Activated CD4-positive, alpha-beta T cell treated with anti-CD3 and anti-CD28 coated beads, Interleukin-2, Interleukin-4, amounts not matched to agents 100 ng/mL and 50 ng/mL, durations not matched to agents 16 hours and 8 hours (primary cell): ENCODE measurements at places on chromosomes 6 and 20.

- DNase-seq: no peak
Measured at GRCh38 chr6:10395704-10396546, 18.9 kb downstream of the TFAP2A start.

- no peak for DNase-seq
Measured at GRCh38 chr20:50515471-50516106, 5.4 kb downstream of the PTPN1 start.

GRCh38 chr6:38504996-38505395 is 134.7 kb downstream of the BTBD9 start:
- no peak for DNase-seq

DNA sequence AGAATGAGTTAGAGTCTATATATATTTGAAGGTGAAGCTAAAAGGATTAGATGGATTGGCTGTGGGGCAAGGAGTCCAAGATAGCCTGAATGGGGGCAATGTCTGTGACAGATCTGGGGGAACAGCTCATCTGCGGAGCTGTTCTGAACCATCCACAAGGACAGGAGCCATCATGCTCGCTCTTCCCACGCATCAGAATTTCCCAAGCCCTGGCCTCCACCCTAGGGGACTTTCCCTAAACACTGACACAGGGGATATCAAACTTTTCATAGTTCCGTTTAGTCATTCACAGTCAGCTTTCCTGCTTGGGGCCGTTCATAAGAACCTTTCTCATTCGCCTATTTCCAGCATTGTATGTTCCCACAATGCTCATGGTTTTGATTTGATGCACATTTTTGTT is 37.6 kb upstream of the CCN6 start:
- peak; percentile 42 for DNase-seq

DNA sequence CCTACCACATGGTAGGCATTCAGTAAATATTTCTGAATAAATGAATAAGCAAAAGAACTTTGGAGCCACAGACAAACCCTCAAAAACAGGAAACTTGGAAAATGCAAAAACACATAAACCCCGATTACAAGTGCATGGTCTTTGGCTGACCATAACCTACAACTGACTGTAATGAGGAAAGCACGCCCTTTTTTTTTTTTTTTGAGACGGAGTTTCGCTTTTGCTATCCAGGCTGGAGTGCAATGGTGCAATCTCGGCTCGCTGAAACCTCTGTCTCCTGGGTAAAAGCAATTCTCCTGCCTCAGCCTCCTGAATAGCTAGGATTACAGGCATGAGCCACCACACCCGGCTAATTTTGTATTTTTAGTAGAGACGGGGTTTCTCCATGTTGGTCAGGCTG is 11.9 kb upstream of the LATS1 start:
- no peak for DNase-seq

DNA sequence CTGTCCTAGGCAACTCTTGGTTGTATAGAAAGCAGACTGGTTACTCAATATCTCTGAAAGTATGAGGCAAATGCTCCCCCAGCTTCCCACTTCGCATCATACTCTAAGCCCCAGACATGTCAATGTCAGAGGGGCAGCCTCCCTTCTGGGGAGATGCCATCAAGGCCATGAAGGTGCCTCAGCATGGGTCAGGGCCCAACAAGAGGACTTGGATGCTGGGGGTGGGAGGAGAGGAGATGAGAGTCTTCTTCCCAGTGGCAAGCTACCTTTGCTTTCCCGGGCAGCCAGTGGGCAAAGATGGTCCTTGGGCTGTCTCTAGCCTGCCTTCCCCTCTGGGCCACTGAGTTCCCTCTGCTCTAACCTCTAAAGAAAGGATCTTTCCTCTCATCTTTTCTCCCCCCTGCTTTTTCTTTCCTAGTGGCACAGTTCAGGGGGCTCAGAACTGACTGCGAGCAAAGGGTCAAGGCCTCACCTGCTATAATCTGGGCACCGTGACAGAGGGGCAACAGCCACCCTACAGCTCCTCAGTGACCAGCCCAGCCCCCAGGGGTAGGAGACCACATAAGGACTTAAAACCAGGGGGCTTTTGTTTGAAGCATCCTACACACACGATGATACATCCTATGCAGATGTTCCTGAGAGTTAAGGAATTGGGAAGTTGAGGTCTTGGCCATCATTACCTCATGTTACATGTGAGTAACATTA is 26.2 kb downstream of the MOCS1 start:
- no peak for DNase-seq

DNA sequence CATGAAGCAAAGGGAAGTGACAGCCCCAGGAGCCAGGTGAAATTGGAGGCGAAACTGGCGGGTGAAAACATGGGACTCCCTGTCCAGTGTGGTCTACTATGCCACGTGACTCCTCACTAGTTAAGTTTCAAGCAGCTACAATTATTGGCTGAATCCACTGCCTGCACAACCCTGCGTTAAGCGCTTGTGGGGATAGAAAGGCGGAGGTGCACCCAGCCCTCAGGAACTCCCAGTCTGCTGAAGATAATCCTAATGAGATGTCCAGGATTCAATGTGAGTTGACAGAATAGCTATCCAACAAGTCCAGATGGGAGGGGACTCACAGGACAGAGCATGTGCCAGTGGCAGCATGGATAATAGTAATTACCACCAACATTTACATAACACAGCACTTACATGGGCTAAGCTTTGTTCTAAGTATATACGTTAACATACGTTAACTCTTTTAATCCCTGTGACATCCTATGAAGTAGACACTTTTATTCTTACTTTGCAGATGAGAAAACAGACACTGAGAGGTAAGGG is 1.8 kb downstream of the MOCS1 start:
- DNase-seq: no peak

DNA sequence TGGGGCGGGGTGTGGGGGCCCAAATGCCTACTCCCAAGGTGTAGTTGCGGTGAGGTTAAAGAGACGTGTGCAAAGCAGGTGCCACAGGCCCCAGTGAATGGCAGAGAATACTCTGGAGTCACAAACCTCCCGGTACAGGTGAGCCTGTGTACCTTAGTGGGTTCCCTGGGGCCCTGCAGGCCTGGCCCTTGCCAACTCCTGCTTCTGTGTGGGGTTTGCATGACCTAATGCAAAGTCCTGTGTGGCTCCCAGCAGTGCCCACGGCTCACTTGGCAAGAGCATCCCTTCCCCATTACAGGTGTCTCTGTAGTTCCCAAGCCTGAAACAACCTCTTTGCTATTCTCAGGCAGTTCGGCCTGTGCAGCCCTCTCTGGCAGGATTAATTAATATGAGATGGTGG is 17.5 kb downstream of the SPDEF start:
- DNase-seq: no peak

DNA sequence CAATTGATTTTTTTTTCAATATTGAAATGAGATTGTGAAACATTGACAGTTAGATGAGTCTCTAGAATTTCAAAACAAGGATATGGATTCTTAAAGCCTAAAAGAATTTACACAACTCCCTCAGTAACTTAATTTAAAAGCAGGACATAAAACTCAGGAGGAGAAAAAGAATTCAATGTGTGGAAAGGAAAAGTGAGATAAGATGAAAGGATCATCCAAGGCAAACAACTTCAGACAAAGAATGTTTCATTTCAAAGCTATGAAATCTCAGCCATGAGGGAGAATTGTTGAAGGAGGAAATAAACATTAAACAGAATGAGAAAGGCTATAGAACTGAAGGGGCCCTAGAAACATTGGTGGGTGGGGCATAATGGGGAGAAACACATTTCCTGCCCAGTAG is 191.7 kb upstream of the NOX3 start:
- DNase-seq: no peak

DNA sequence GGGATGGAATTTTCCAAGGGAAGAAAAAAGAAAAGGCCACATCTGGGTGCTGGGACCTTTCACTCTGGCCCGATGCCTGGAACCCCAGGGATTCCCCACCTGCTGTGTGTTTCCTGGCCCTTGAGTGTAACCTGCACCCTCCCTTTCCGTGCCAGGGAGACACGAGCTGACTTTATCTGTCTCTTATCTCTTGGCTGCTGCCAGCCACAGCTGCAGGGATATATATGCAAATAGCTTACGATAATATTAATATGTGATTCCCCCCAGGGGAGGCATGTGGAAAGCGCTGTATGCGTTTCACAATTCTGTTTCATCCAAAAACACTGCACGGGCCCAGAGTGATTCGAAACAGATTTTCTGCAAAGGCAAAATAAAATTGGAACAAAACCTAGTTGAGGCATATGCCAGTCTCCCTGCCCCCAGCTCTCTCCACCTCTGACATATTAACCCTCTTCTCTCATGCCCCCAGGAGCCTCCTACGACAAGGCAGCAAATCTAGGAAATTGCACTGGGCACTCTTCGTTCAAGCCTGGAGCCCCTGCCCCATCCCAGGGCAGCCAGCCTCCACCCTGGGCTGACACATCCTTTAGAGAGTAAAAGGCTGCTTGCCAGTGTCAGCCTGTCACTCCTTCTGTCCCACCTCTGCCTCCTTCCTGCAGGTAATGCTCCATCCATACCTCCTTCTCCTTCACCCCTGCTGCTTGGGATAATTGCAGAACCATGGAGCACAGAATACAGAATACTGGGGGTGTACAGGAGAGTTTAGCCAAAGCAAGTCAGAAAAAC is 1.3 kb downstream of the RIPOR3 start:
- DNase-seq: no peak

GRCh38 chr6:84688141-84688873 is 76.1 kb downstream of the TBX18 start:
- no peak for DNase-seq

GRCh38 chr6:474453-475185 is 83.1 kb downstream of the IRF4 start:
- DNase-seq: peak; percentile 87

- DNase-seq: no peak
Measured at GRCh38 chr6:2622671-2623070, 128.1 kb downstream of the MYLK4 start.

DNA sequence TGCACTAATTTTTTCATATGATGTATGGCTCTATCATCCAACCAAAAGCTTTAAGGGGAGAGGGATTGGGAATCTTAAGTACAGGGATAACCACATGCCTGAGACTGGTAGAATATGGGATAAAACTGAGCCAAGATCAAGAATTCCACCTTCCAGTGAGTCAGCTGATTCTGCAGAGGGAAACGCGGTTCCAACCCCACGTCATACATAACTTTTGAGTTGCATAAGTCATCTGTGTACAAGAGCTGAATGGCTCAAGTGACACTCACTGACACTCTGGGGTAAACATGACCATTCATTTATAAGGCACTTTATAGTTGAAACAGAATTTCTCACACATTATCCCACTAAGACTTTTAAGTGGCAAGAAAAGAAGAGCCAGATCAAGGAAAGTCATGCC is 16.4 kb downstream of the TRIM27 start:
- no peak for DNase-seq

- DNase-seq: no peak
Measured at GRCh38 chr6:137291441-137291840, 72.3 kb upstream of the IFNGR1 start.

- no peak for DNase-seq
Measured at GRCh38 chr6:164184410-164184809, 769.9 kb downstream of the QKI start.

DNA sequence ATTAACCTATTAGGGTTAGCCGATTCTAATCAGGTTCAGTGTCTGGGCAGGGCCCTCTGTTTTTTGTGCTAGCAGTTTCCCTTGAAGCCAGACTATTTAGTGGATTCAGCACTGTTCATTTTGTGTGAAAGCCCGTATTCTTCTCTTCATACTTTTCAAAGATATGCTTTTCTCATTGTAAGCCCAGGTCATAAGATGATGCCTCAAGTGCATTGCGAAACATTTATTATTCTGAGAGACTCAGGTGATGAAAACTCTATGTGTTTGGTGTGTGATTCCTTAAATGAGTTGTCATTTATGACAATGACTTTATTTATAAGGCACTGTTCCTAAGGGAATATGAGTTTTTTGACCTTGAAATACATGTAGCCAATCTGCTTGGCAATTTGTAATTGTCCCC is 851.0 kb upstream of the FLRT3 start:
- no peak for DNase-seq

GRCh38 chr6:150046943-150047342 is 21.6 kb upstream of the RAET1L start:
- no peak for DNase-seq

- DNase-seq: no peak
Measured at GRCh38 chr6:110731898-110732297, 83.4 kb downstream of the CDK19 start.

DNA sequence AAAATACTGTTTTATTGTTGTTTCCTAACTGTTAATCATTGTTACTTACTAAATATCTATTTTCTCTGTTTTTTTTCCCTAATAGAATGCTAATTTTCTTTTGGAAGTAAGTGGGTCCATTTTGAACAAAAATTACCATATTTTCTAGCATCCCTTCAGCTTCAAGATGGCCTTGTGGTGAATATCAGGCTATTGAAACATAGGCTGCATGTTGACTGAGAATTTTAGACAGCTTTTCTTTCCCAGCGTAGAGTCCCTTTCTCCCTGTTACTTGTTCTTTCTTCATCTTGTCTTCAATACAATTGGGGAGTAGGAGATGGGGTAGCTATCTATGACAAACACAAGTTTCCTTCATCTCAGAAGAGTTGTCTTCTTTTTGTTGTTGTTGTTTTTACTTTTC is 397.0 kb downstream of the DOK5 start:
- DNase-seq: no peak

GRCh38 chr6:41939848-41940758 is 1.5 kb downstream of the CCND3 start:
- DNase-seq: no peak

GRCh38 chr6:17015144-17015543 is 86.7 kb upstream of the STMND1 start:
- DNase-seq: peak; percentile 81

- DNase-seq: peak; percentile 75
Measured at GRCh38 chr20:62617711-62618483, 24.4 kb upstream of the SLCO4A1 start.

DNA sequence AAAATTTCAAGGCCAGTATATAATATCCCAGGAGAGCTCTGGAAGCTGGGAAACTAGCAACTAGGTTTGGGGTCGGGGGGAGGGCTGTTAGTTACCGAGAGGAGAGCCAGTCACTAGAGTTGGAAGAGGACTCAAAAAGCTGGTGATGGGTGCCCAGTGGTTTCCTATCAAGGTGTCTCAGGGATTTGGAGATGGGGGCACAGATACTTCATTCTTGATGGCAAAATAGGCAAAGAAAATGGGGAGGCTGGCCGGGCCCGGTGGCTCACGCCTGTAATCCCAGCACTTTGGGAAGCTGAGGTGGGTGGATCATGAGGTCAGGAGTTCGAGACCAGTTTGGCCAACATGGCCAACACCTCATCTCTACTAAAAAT is 805 bp downstream of the PHF1 start:
- DNase-seq: no peak

DNA sequence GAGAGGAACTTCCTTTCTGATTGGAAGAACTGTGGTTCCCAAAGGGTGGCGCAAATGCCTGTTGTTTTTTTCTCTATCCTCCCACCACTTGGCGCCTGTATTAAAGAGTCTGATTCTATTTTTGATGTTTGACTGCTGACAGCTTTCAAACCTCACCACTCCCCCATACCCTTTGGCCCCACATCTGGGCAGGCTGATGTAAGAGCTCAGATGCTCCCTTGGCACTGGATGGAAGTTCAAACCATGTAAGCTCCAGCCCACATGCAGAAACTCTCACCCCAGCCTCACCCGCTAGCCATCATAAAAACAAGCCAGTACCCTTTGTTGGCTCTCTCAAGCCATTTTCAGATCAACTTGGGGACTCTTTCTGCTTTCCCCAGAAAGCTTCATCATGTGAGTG is 20.0 kb upstream of the TMEM14A start:
- DNase-seq: no peak
